ENCODE measurements at places on chromosomes 13 and 19.

DNA sequence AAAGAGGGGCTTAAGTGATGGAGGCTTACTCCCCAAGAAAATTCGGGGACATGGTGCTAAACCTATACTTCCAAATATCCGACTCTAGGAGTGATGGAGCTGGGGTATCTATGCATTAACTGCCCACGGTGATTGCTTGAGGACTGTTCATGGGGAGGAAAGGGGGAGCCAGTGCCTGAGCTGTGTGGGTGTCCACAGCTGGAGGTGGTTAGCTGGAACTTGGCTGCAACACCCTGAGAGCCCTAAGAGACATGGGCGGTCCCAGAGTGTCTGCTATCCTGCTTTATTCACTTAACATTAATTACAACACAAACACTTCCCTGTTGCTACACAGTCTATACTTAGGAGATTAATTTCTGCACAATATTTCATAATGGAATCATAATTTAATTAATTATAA is 28.1 kb upstream of the POMP start:
- H3K36me3 ChIP-seq: no peaks in the 10 kb centered on the region
- H3K4me1 ChIP-seq: no peaks in the 10 kb centered on the region
- H3K27ac ChIP-seq: no peak overlapping the region
- no peaks in the 10 kb centered on the region for H3K27me3 ChIP-seq

DNA sequence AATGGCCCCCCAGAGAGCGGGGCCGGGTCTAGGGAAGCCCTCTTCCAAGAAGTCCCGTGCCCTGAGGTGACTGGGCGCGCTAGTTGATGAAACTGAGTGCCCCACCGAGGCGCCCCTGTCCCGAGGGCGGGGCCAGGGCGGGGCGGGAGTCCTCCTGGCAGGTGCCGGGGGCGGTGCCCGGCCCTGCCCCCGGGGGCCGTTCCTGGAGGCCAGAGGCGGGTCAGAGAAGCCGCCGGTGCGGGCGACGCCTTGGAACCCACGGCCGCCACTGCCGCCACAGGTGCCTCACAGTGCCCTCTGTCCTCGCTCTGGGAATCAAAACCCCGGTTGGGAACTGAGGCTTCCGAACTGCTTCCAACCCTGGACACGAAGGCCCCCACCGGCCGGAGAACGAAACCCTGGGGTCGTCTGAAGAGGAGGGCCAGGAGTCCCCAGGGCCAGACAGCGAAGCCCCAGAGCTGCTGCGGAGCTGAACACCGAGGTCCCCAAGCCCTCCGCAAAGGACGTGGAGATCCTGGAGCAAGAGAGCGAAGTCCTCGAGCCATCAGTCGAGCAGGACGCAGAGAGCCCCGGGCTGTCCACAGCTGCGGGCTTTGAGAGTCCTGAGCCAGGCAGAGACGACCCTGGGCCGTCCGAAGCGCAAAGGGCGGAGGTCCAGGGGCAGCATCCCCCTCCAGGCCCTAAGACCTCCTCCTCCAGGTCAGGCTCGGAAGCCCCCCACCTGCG is at the start of gene MISP3:
Gene MISP3, plus strand, starts transcription at position 252 of the 726 bp plus-strand sequence. CDS start 524 bp downstream, outside the sequence.
- no peaks in the 10 kb centered on the region for H3K36me3 ChIP-seq
- no peaks in the 10 kb centered on the region for H3K27me3 ChIP-seq
- DNase-seq: no peak
- peak within 1 kb of the TSS; percentile 90 for H3K27ac ChIP-seq
- peak within 1 kb of the TSS; percentile 73 for H3K4me3 ChIP-seq

GRCh38 chr19:6270076-6270745 is 9.6 kb downstream of the MLLT1 start:
- no peak for DNase-seq
- H3K4me1 ChIP-seq: peaks cover 36% of the 10 kb centered on the region
- no peaks in the 10 kb centered on the region for H3K27me3 ChIP-seq
- no peak overlapping the region for H3K4me3 ChIP-seq
- H3K36me3 ChIP-seq: peaks cover 39% of the 10 kb centered on the region

DNA sequence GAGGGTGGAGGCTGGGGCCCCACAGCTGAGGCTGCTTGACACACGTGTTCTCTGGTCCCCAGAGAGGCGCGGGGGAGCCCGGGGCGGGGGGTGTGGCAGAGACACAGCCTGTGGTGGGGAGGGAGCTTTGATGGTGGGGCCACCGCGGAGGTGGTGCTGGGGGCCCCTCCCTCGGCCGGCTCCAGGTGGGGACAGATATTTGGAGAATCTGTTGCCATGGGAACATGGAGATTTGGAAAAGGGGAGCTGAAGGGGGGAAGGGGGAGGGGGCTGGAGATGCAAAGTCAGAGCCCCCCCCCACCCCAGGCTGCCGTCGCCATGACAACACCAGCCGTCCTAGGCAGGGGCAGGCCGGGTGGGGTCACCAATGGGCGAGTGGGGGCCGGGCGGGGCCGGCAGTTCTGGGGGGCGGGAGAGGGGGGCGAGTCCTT is 1.2 kb downstream of the PRKCG start:
- no peak for DNase-seq
- H3K27me3 ChIP-seq: peaks cover 21% of the 10 kb centered on the region
- no peak overlapping the region for H3K4me3 ChIP-seq
- no peaks in the 10 kb centered on the region for H3K36me3 ChIP-seq

GRCh38 chr13:97257800-97258799 is 36.0 kb downstream of the MBNL2 start:
- H3K27ac ChIP-seq: peak overlapping the region; percentile 76
- no peak overlapping the region for H3K4me3 ChIP-seq
- H3K27me3 ChIP-seq: no peaks in the 10 kb centered on the region
- H3K4me1 ChIP-seq: peaks cover 72% of the 10 kb centered on the region
- peak; percentile 18 for DNase-seq

DNA sequence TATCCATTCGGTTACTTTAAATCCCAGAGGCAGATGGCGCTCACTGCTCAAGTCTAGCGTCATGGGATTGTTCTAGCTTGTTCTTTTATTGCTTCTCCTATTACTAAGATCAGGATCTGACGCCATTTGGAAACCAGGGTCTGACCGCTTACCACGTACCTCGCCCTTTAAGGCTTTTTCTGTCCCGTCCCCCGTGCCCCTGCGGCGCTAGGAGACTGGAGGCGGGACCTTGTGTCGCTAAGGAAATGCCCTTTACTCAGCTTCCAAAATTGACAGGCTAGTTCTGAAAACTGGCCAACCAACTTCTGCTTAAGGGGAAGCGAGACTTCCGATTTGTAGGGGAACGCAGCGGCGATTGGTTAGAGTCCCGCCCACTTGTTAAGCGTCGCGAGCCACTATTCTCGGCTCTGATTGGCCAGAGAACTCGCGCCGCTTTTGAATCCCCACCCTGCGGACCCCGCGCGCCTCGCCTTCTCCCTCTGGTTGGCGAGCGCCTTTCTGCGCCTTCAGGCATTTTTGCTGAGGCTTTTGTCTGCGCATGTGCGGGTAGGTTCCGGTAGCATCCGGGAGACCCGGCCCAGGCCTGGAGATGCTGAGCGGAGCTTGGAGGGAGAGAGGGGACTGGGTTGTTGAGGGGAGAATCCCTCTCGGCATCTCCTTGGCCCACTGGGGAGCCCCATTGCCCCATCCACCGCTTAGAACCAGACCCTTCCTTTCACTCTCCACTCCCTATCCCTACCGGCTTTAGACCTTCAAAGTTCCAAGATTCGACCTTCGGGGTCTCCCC is 3.9 kb upstream of the C19orf84 start:
- peaks cover 8% of the 10 kb centered on the region for H3K4me1 ChIP-seq
- peak overlapping the region; percentile 74 for H3K27ac ChIP-seq
- H3K4me3 ChIP-seq: peak overlapping the region; percentile 43
- H3K27me3 ChIP-seq: no peaks in the 10 kb centered on the region
- H3K36me3 ChIP-seq: no peaks in the 10 kb centered on the region
- peak; percentile 98 for DNase-seq

DNA sequence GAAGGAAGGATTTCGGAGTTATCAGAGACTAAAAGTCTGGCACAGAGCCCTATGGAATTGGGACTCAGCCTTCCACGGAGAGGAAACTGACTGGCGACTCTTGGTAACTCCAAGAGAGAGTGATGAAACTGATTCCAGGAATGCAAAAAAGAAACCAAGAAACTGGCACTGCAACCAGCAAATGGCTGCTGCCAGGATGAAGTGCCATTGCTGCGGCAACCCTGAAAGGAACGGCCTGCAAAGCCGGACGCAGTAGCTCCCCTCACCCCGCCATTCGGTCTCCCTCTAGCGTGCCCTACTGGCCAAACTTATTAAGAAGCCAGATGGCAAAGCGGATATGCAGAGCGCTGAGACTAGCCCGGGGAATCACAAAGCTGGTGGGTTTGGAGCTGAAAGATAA is 236.0 kb downstream of the PCDH9 start:
- no peaks in the 10 kb centered on the region for H3K27me3 ChIP-seq
- no peaks in the 10 kb centered on the region for H3K36me3 ChIP-seq
- no peaks in the 10 kb centered on the region for H3K4me1 ChIP-seq
- no peak overlapping the region for H3K27ac ChIP-seq
- H3K4me3 ChIP-seq: peak overlapping the region; percentile 48

- H3K4me1 ChIP-seq: no peaks in the 10 kb centered on the region
- H3K4me3 ChIP-seq: no peak overlapping the region
- no peak for DNase-seq
- no peaks in the 10 kb centered on the region for H3K27me3 ChIP-seq
Measured at GRCh38 chr13:95926231-95926630, 127.0 kb downstream of the UGGT2 start.

DNA sequence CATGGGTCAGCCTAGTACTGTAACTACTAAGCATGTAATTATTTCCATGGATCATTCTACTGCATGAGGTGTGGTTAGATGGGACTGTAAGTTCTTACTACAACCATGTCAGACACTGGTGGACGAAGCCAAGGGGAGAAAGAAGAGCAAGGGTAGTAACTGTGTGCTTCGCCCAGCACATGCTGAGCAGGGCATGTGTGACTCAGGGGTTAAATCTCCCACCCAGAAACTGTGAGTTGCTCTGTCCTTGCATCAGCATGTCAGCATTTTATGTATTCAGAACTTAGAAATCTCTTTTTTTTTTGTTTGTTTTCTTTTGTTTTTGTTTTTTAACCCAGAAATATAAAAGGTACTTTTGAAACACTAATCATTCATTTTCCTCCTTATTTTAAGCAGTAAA is 436.6 kb upstream of the KLF12 start:
- H3K36me3 ChIP-seq: no peaks in the 10 kb centered on the region
- DNase-seq: no peak
- H3K4me1 ChIP-seq: no peaks in the 10 kb centered on the region
- no peak overlapping the region for H3K27ac ChIP-seq
- no peak overlapping the region for H3K4me3 ChIP-seq

DNA sequence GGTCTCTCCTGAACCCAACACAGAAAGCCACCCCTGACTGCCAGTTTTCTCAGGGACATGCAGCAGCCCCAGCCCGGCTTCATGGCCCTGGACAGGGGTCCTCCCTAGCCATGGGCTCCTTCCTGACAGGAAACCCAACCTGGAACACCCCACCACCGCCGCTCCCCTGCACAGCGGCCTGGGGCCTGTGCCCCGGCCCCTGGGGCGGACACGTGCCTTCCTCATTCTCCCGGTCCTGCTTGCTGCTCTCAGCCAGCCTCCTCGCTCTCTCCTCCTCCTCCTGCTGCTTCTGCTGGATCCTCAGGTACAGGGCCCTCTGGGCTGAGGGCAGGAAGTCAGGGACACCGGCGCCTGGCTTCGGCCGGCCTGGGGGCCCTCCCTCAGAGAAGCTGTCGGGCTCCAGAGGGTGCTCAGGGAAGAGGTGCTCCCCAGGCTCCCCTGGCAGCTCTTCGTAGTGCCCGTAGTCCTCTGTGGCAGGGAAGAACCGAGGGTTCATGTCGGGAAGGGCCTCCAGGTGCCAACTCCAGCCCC is 20.5 kb upstream of the TMEM160 start:
- no peak for DNase-seq
- H3K4me3 ChIP-seq: no peak overlapping the region
- peaks cover 60% of the 10 kb centered on the region for H3K36me3 ChIP-seq
- H3K27me3 ChIP-seq: no peaks in the 10 kb centered on the region

- H3K36me3 ChIP-seq: no peaks in the 10 kb centered on the region
- no peak overlapping the region for H3K4me3 ChIP-seq
- H3K27me3 ChIP-seq: no peaks in the 10 kb centered on the region
Measured at GRCh38 chr13:79901336-79901735, 420.4 kb downstream of the NDFIP2 start.

DNA sequence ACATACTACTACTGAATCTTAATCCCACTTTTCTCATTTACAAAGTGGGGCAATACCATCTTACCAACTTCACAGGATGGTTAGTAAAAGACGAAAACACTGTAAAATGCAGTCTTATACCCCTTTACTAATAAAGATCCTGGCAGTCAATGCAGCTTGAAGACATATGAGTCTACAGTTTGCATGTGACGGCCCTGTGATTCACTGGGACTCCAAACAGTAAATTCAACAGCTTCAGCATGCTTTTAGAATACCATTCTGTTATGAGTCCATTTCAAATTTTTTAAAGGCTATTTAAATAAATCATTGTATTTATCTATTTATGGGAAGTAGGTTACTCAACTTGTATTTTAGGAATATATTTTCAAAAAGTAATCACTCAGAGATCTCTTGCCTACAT is 629.1 kb downstream of the LIG4 start:
- no peak overlapping the region for H3K4me3 ChIP-seq
- H3K36me3 ChIP-seq: no peaks in the 10 kb centered on the region
- H3K27me3 ChIP-seq: no peaks in the 10 kb centered on the region
- DNase-seq: no peak

GRCh38 chr13:30652746-30653386 is 35.1 kb downstream of the USPL1 start:
- H3K27ac ChIP-seq: no peak overlapping the region
- no peak for DNase-seq
- peaks cover 39% of the 10 kb centered on the region for H3K36me3 ChIP-seq
- H3K4me3 ChIP-seq: no peak overlapping the region

- H3K27me3 ChIP-seq: no peaks in the 10 kb centered on the region
- peaks cover 9% of the 10 kb centered on the region for H3K4me1 ChIP-seq
- peaks cover 7% of the 10 kb centered on the region for H3K36me3 ChIP-seq
- DNase-seq: peak; percentile 96
- H3K4me3 ChIP-seq: peak overlapping the region; percentile 62
- H3K27ac ChIP-seq: peak overlapping the region; percentile 100
Measured at GRCh38 chr19:16067205-16067938, 8.9 kb upstream of the TPM4 start.

DNA sequence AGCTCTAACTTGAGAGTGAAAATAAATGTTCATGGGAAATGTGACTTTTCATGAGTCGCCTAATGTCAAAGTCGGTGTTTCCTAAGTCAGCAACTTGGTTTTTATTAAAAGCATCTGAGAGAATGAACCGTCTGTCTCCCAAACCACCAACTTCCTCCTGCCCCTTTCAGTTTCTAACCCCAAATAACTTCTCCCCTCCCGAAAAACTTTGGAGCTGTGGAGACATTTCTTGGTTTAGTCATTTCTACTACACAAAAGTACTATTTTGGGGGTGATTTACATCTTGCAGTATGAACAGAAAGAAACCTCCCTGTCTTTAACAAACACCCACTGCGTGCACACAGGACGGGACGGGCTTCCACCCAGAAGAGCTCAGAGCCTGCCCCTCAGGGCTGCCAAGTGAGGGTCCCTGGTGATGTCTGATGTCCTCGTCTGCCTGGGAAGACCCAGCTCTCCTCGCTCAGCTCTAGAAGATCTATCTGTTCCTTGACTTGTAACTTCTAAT is 65.0 kb downstream of the RASA3 start:
- no peak for DNase-seq
- no peaks in the 10 kb centered on the region for H3K27me3 ChIP-seq
- H3K4me3 ChIP-seq: no peak overlapping the region
- peaks cover under 1% of the 10 kb centered on the region for H3K36me3 ChIP-seq
- peak overlapping the region; percentile 99 for H3K27ac ChIP-seq

GRCh38 chr19:37855098-37855497 is 51.3 kb downstream of the WDR87 start:
- no peaks in the 10 kb centered on the region for H3K27me3 ChIP-seq
- H3K4me1 ChIP-seq: no peaks in the 10 kb centered on the region
- no peaks in the 10 kb centered on the region for H3K36me3 ChIP-seq
- no peak overlapping the region for H3K4me3 ChIP-seq

Measured in ascending aorta (tissue), 2 donors.